Activated CD4-positive, alpha-beta T cell treated with anti-CD3 and anti-CD28 coated beads, Interleukin-2, amount 50 U/mL, for 48 hours (primary cell): ENCODE measurements at places on chromosomes 2 and 18.

GRCh38 chr2:35501076-35501475, 854.5 kb upstream of the CRIM1 start:
- no peak for DNase-seq

GRCh38 chr2:205858275-205858674, 176.0 kb downstream of the NRP2 start:
- DNase-seq = no peak

GRCh38 chr2:153509133-153509532, 30.6 kb upstream of the RPRM start:
- no peak for DNase-seq

- DNase-seq = no peak
These were observed 31.4 kb downstream of the COLEC11 start for GRCh38 chr2:3626118-3626811.

DNA sequence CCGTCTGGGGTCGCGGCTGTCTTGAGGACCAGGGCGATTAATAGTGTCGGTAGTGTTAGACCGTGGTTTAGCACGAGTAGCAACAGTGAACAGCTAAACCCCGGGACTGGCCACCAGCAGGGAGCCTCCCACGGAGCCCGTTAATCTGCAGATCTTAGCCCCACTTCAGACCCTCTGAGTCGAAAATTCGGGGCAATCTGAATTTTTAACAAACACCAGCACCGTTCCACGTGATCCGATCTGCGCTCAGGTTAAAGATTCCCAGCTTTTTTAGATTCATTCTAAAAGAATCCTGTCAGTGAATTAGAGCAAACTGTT, 479 bp upstream of the ATP5F1A start:
- DNase-seq = no peak

DNA sequence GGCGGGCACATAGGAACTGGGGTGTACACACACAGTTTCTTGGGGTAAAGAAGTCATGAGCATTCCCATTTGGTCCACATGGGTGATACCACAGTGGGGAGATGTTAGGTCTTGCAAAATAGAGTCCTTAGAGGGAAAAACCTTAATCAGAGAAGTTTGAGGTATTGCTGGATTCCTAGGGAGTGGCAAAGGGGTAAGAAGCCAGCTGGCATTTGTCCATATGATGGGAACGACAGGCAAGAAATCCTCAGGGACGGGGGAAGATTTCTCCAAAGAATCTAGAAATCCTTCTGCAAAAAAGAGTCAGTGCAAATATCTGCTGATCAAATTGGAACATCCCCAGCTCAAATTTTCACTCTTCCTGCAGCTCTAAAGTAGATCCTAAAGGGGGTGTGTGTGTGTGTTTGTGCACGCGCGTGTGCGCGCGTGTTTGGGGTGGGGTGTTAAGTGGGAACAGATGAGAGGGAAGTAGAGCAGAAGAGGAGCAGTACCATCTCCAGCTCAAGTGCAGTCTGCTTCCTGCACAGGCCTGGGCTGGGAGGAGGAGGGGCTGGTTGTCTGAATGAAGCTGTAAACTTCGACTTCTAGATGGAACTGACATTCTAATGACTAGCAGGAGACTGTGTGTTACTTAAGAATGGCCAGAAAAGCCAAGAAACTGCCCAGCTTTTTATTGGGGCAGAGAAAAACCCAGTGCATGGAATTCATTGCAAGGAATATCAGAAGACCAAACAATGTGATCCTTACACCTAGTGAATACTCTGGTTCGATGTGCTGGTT, 168.0 kb downstream of the SPP2 start:
- no peak for DNase-seq
